ENCODE measurements at places on chromosomes 16 and 17.

DNA sequence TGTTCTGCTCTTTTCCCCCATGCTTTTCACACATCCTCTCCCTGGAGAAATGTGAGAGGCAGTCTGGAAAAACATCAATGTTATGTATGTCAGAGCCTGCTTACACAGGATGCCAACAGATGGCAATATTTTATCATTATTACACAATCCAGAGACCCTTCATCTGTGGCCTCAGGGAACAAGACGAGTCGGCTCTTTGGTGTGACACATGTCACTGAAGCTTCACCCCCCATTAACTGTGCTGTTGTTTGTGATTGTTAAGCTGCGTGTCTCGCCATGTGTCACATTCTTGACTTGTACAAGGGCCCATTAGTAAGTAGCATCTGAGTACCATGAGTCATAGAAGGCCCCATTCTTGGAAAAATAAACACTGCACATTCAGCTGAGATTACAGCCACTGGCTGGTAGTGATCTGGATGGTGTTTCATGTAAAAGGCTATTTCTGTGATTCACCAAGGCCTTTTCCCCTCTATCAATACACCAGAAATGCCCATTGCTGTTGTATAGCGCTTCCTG lies 682.1 kb upstream of the SOX9 start:
- DNase-seq = no peak

GRCh38 chr17:81350320-81350890 lies 44.9 kb upstream of the BAHCC1 start:
- no peak for DNase-seq

DNA sequence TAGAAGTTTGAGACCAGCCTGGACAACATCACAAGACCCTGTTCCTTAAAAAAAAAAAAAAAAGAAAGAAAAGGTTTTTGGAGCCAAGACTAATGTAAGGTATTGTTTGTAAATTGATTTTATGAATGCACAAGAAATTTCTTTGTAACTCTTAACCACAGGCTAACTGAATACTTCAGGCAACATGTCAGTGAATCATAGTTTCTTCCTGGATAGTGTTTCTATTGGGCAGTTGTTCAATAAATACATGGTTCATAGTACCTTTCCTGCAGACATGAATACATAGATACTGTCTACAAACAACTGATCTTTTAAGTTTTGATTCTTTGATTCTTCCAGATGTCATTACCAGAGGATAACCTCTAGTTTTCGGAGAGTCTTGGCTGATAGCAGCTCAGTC lies 11.6 kb downstream of the DDX42 start:
- DNase-seq = no peak

- DNase-seq = no peak
Observed at GRCh38 chr17:79212149-79213087, 137.8 kb downstream of the ENGASE start.

DNA sequence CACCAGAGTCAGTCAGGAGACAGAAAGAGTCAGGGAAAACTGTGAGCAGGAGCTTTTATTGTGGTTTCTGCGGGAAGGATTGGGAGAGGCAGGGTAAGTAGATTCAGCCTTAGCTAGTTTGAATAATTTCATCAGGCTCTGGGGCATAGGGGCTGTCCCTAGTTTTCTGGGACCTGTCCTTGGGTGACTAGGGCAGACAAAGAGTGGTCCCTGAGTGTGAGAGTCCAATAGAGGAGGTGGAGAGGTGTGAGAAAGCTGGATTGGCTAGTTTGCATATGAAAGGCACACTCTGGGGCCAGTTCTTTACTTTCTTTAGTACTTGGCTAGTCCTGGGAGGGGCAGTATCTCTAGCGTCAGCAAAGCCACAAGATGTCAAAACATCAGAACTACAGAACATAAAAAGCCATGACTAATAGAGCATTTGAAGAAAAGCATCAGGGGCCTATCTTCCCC lies 255.6 kb downstream of the HS3ST3A1 start:
- no peak for DNase-seq

DNA sequence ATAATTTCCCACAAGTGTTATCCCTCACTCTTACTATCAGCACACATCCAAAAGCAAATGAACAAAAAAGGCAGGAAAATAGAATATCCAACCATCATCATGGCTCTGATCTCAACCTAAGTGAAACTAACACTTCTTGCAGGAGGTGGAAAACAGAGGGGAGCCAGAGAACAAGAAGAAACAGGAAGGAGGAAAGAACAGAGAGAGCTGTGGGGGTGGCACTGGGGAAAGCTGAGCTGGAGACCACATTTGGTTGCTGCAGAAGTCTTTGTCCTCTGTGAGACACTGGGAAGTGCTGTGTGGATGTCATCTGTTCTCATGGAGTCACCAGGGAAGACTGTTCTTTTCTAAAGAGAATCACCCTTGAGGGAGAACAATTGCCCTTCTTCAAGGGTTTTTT lies 34.7 kb downstream of the GRB7 start:
- no peak for DNase-seq

DNA sequence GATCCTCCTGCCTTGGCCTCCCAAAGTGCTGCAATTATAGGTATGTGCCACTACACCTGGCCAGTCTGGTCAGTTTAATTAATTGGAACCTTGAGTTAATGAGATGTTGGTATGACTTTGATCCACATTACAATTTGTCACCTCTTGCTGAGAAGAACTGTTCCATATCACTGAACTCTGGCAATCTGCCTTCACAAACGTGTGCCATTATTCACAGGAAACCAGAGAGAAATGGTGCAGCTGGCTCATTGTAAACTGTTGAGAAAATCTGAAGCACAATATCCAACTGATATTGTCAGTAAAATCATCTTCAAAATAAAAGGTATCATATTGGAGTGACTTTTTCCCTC lies 39.3 kb upstream of the YPEL2 start:
- DNase-seq = no peak

DNA sequence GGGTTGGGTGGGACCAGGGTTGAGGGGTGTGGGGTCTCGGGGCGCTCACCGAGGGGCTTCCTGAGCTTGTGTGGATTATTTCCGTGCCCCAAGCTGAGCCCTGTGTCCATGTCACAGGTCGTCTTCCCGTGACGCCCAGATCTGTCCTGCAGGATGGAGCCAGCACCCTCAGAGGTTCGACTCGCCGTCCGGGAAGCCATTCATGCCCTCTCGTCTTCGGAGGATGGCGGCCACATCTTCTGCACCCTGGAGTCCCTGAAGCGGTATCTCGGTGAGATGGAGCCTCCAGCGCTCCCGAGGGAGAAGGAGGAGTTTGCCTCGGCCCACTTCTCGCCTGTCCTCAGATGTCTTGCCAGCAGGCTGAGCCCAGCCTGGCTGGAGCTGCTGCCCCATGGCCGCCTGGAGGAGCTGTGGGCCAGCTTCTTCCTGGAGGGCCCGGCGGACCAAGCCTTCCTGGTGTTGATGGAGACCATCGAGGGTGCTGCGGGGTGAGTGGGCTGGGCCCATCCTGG lies 1.0 kb downstream of the TELO2 start:
- no peak for DNase-seq

GRCh38 chr16:87723226-87723623 lies 42.6 kb downstream of the KLHDC4 start:
- DNase-seq = no peak

GRCh38 chr17:74304184-74304583 lies 21.8 kb upstream of the KIF19 start:
- DNase-seq = no peak

DNA sequence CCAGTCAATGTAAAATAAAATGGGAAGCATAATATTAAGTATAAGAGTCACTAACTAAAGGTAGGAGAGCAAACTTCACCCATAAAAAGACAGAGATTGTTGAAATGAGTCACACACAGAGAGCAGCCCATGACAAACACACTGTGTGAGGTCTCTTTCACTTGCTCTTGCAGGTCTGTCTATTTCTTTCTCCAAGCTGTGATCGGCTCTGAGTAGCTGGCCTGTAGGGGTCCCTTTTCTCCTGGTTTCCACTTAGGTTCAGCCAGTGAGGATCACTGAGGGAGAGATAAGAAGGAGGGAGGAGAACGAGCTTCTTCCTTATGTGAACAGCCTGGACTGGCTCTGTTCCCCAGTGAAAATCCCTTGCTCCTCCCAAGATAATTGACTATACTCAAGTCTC lies 133.7 kb upstream of the HS3ST3A1 start:
- DNase-seq = no peak

DNA sequence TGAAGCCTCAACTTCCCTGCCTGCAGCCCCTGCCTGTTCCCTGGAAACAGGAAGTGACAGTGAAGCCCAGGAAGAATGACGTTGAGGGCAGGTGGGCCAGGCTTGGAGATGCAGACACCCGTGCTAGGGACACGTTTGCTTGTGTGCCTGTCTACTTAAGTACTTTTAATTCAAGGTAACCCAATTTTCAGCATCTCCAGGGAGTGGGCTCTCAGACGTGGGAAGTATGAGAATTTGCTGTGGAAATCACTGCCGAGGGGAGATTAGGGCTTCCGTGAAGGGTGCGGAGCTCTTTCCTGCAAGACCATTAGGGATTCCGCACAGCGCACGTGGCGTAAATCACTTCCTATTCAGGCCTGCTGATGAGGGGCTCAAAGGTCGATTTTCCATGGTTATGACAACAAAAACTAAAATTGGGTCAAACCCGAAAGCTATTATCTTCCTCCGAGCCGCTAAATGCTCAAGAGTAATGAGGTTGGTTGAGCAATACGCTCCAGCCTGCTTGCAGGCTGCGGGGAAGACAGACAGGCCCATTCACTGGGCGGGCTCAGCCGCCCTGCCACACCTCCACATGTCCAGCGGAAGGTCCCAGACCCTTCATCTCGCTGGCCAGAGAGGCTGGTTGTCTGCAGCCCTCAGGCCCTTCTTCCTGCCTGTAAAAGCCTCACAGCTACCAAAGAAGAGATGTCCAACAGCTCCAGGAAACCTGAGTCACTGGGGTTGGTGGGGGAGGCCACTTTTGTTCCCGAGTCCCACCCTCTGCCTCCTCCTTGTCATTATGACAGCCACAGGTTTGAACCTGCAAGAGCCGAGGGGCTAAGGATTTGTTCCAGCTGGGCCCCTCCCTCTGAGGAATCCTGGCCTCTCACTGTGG lies 109.9 kb downstream of the RBFOX3 start:
- no peak for DNase-seq

DNA sequence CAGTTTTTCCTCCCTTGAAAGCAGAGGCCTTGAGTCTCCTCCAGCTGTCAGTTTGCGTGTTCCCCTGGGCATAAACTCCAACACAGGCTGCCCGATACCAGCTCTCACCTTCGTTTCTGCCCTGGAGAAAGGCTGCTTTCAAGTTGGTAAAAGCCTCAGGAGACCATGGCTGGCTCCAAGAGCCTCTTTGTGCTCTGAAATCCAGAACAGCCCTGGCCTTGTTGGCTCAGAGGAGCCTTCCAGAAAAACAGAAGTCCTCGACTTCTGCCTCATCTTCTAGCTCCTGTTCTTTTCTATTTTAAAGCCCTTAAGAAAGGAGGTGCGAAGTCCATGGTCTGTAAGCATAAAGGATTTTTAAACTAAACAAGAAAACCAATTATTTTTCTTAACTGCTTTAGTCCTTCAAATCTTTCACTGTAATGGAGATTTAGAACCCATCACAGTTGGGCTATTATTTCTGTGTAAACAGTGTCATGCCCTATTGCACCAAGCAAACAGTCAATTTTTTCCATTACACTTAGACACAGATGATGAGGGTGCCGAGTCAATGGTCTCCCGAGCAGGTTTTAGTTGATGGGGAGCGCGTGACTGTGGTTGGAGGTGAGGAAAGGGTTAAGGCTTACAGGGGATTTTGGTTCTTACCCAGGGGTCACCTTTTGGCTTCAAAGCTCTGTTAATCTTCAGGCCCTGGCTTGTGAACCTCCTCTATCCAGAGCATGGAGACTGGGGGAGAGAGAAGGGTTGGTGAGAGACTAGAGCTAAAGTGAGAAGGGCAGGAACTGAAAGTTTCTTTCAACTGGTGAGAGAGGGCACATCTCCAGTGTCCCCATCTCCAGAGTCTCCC lies 212.8 kb downstream of the MSI2 start:
- no peak for DNase-seq

DNA sequence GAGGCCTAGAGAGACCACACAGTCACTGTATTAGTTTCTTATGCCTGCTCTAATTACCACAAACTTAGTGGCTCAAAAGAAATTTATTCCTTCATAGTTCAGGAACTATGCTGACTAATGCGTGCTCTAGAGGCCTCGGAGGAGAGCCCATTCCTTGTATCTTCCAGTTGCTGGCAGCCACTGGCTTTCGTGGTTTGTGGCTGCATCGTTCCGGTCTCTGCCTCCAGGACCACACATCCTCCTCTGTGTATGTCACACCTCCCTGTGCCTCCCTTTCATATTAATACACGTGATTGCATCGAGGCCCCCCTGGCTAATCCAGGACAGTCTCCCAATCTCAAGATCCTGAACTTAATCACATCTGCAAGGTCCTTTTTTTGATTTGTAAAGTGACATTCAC lies 16.9 kb upstream of the MYLK3 start:
- no peak for DNase-seq

- DNase-seq = no peak
Observed at GRCh38 chr16:61295311-61295710, 740.9 kb downstream of the CDH8 start.

DNA sequence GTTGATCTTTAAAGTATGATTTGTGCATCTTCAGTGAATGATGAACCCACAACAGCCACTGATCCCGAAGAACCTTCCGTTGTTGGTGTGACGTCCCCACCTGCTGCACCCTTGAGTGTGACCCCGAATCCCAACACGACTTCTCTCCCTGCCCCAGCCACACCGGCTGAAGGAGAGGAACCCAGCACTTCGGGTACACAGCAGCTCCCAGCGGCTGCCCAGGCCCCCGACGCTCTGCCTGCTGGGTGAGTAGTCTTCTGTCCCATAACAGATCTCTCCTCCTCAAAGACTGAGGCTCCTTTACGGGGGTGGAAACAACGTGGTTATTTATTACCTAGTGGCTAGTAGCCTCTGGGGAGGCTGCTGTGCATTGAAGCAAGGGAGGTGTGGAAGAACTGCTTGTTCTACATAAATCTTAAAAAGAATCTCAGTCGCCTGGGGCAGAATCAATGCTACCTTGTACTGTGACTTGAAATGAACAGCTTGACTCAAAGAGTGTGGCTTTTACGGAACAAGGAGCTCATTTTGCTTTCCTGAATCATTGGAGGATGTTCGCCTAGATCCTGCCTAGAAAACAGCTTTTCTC lies 63.0 kb upstream of the CLEC18A start:
- DNase-seq = no peak

- no peak for DNase-seq
Observed at GRCh38 chr16:67255553-67256221, 6.9 kb downstream of the SLC9A5 start.

DNA sequence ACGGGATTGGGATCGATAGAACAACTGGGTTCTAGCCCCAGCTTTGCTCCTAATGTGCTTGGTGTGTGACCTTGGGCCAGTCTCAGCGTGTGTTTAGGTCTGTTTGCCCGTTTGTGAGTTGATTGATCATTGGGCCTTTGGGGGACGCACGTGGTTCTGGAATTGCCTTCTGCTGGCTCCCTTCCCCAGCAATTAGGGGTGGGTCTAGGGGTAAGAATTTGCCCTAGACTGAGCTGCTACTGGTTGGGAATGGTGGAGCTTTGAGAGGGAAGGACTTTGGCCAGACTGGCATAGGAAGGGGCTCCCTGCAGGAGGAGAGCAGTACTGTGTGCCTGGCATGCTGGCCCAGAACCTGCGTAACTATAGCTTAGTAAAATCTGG lies 1.5 kb downstream of the SPNS2 start:
- no peak for DNase-seq

GRCh38 chr17:49659661-49660382 lies 18.1 kb downstream of the SPOP start:
- no peak for DNase-seq

Measured in stimulated activated CD4-positive, alpha-beta T cell treated with anti-CD3 and anti-CD28 coated beads, Interleukin-12 subunit alpha, Interleukin-12 subunit beta, amount 100 ng/mL, for 24 hours (primary cell).